ENCODE measurements at places on chromosomes 4 and X.

GRCh38 chrX:149825424-149825823, 43.7 kb downstream of the MAGEA9 start:
- DNase-seq: no peak

DNA sequence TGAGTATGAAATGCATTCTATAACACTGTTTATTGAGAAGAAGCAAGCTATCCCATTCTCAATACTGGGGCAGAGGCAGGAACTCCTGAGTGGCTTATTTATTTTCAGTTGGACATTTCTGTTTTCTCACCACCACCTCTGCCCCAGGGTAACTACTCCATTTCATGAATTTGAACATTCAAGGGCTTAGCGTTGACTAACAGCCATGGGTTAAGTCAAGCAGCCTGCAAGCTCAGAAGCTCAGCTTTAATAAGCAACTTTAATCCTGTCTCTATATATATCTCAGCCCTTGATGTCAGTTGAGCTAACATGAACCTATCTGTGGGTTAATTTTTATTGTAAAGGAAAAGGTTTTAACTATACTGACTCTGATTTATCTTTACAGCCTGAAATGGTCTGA, 93.8 kb downstream of the MBNL3 start:
- no peak for DNase-seq

- DNase-seq: no peak
Measured at GRCh38 chr4:14920759-14921320, 81.4 kb upstream of the CPEB2 start.

GRCh38 chr4:13445841-13446790, 38.0 kb downstream of the RAB28 start:
- no peak for DNase-seq

GRCh38 chr4:87209696-87210095, 10.7 kb downstream of the KLHL8 start:
- no peak for DNase-seq
